Liver (tissue), 10 donors: ENCODE measurements at places on chromosomes 12 and 14.

GRCh38 chr14:100056964-100057795 is 8.0 kb upstream of the EVL start:
- no peak for DNase-seq

GRCh38 chr12:15538881-15539280 is 216.6 kb downstream of the PTPRO start:
- no peak for DNase-seq

DNA sequence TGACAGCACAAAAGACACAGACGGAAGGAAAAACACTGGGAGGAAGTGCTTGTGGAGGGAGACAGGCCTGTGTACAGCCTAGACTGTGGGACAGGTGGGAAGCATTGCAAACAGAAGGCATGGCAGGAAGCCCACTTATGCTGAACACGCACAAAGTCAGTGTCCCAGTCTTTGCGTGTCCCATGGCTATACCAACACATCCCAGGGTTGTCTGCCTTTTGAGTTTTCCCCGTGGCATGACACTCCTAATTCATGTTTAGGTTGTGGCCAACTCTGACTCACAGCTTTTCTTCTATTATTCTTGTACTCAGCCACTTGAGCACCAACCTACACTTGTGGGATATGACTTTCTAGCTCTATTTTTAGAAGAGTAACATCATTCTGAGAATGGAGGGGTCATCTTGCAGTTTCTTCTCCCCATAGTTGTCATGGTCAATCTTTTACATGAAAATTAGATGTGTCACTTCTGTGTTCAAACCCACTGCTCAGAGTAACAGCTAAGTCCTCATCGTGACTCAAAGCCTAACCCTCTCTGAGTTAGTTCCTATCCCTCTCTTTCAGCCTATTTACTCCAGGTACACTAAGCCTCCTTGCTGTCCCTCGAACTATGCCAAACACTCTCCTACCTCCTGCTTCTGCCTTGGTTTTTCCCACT is 27.5 kb upstream of the JPH4 start:
- DNase-seq = no peak

DNA sequence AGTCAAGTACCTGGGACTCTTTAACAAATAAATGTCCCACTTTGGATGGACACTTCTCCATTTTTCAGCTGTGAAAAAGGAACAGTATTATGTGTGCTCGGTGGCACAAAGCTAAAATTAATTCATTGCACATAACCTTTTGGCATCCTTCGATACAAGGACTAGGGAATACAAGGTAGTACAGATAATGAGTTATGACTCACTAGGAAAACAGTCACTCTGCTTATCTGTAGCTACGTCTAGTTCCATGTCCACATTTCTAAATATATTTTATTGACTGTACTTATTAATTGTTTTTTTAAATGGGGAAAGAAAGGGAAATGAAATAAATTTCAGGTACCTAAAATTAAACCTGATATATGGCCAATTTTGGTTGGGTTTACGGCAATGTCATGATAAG is 35.2 kb upstream of the RIC8B start:
- DNase-seq = no peak

DNA sequence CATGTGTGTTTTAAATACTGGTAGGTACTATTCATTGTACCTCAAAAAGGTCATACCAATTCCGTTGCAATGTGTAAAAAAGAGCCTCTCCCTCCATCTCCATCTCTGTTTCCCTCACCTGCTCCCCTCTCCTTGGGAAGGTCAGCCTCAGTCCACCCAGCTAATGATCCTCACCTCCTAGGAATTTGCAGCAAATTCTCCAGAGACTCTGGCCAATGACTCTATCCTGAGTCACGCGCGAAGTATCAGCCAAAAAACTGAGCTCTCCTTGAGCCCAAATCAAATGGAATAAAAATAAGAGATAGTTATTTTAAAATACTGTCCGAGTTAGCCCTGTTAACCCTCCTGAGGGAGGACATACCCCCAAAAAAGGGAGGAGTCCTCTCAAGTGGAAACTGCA is 148.4 kb downstream of the DPF3 start:
- no peak for DNase-seq

GRCh38 chr12:124361996-124362395 is 67.1 kb downstream of the RFLNA start:
- DNase-seq = no peak

GRCh38 chr14:100640471-100641273 is 53.5 kb upstream of the BEGAIN start:
- DNase-seq = no peak

GRCh38 chr12:70002097-70002911 is 177.3 kb downstream of the MYRFL start:
- DNase-seq = no peak

DNA sequence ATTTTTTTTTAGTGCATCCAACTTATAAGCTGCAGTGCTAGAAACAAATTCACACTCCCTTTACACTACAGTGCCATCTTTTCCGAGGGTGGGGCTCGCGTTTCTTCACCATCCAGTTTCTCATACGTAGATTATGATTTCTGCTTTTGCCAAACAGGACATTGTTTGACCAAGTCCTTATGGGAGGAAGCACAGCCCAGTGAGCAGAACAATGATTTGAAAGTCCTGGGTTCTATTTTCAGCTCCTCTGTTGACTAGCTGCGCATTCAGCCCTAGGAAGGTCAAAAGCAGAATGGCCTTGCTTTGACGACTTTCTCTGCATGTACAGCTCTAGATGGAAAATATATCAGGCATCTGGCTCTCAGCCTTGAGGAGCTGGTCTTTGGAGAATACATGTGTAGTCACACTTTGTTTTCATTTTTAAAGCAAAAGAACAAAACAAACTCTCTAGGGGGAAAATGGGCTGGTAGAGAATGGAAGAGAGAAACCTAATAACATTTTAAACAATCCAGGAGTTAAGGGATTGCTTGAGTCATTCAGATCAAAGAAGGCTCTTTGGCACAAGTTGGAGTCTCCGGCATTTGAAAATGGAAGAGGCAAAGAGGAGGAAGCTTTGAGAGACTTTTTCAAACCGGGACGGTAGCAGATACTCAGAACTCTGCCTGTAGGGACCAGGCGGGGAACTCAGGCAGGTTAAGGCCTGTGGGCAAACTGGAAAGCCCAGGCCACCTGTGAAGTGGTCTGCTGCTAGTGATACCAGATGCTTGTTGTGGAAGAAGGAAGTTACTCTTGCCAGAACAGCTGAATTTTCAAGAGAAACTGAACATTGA is 257.3 kb upstream of the PLEKHG7 start:
- DNase-seq = no peak

DNA sequence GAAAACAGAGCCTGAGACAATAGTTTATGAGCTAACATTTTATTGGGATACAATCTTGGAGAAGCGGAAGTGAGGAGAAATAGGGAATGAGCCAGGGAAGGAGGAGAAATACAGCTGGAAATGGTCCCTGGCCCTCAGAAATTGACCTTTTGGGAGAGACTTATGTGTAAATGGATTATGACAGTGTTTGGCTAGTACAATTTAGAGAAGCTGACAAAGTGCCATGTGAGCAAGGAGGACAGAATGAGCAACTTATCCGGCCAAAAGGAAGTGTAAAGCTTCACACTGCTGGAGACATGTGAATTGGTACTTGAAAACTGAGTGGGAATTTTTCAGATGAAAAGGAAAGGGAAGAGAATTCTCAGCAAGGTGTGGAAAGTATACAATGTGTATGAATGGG is 2.9 kb downstream of the GLIPR1 start:
- DNase-seq = no peak

GRCh38 chr14:92847278-92847677 is 53.2 kb downstream of the GOLGA5 start:
- DNase-seq = no peak

GRCh38 chr14:52352061-52352491 is 38.0 kb downstream of the PTGER2 start:
- no peak for DNase-seq

DNA sequence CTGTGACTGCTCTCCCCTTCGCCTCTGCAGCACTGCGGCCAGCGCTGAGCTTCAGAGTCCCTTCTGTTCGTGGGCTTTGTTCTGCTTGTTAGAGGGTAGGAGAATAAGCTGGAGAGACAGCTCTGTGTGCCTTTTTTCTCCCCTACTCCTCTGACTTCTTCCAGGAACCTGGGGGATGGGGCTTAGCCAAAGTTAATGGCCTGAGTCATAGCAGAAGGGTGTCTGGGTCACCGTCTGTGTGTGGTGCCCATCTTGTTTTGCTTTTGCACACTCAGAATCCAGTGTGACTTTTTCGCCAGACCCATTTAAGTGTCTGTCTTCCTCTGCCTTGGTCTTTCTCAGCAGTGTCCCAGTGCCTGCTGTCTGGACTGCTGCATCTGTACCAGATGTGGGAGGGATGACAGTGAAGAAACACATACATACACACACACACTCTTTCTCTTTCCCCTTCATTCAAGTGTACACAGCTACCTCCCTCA is 3.0 kb downstream of the KIF5A start:
- DNase-seq = no peak

DNA sequence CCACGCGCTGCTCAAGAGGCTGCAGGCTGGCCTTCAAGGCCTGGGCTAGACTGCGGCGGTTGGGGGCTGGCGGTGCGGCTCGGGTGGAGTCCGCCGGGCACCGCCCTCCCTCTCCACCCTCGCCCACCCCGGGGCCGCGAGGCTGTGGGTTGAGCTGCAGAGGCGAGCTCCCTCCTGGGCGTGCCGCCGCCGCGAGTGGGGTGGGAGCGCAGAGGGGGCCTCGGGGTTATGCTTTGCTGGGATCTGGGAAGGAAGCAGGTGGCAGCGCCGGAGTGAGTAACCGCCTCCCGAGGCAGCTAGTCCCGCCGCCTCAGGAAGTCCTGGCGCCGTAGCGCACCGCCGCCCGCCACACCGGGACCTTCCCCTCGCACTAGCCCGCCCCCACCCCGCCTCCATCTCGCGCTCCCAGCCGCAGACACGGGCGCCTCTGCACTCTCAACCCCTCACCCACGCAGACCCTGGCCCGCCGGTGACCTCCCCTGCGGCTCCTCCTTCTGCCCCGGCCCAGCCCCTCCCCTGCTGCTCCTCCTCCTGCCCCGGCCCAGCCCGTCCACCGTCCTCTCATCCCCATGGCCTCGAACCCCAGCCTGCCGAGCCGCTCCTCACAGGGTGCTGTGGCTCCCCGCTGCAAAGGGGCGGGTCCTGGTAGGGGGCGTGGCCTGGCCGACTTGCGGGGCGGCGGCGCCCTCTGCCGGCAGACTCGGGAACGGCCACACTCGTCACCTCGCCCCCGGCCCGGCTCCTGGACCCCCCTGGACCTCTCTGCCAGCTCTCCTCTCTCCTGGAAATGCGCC is 16.6 kb downstream of the TAMALIN start:
- DNase-seq = peak; percentile 90

DNA sequence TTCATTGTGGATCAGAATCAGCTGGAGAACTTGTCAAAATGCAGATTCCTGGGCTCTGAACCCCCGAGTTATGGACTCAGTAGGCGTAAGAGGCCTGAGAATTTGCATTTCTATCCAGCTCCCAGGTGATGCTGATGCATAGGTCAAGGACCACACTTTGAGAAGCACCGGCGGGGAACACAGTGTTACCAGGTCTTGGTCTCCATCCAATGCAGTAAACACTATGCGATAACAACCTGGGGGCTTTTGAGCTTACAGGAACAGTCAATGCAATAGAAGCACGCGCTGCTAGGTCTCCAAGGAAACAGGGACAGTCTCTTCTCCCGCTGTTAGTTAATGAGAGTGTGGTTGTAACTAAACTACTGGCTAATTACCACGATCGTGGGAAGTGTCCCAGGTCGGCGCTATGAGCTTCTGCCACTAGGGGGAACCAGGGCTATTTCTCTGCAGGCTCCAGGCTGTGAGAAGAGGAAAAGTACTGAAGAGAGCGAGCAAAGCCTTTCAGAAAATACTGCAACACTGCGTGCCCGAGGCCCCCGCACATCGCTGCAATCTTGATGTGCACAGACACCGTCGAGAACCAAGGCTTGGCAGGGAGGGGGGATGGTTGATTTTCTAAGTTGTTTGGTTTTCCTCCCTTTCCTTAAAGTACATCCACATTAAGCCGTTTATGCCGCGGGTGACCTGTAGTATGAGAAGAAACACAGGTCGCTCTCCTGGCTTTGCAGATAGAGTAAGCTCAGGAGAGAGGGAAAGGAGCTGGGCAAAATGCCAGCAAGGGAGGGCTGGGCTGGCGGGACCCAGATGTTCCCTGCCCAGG is 52.0 kb upstream of the KCNA1 start:
- peak; percentile 68 for DNase-seq

- DNase-seq = no peak
Measured at GRCh38 chr14:51318813-51319597, 79.0 kb downstream of the TMX1 start.

- no peak for DNase-seq
Measured at GRCh38 chr14:90839024-90839888, 23.0 kb upstream of the TTC7B start.

DNA sequence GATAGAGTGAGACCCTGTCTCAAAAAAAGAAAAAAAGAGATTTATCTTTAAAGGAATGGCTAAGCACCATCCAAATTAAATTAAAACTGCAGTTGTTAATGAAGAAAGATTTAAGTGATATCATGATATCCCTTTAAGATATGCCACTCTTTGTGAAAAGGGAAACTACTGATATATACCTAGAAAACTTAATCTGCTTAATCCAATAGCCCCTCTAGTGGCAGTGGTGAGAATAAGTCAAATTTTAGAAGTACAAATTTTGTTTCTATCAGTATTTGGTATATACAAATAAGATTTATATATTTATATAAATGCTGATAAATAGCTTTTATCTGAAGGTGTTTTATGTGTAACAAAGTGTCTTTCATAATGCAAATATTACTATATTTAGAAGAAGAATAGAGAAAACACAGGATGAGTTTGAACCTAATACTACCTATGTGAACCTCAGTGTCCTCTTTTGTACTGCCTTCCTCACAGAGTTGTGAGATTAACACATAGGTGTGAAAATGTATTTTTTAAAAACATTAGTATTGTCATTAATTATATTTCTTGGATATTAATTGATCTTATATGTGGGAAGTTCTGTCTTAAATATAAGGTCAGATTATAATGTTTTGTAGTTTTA is 51.4 kb upstream of the GARIN2 start:
- DNase-seq = no peak

GRCh38 chr12:45773747-45774146 is 44.2 kb downstream of the ARID2 start:
- no peak for DNase-seq

DNA sequence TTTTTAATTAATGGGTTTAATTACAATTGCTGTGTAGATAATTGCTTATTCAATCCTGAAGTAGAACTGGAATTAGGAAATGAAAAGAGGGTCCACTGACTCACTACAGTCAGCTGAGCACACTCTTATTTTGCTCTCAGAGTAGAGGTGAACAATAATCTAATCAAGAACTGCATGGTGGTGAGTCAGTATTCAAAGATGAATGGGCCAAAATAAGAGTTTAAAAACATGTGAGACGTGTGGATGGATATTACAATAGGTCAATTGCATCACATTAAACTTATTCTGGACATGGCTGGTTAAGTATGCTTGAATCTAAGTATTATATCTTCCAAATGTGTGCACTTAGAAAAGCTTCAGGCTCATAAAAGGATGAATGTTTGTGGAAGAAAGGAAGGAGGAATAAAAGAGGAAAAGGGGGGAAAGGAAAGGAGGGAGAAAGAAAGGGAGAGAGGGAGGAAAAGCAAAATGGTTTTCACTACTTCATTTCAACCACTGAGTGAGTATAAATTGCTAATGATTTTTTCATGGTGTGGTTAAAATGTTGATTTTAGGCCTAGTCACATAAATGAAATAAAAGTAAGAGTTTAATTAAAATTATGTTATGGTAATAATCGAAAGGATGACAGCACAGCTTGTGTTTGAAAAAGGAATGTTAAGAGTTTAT is 27.0 kb upstream of the EEA1 start:
- DNase-seq = no peak

GRCh38 chr14:67395876-67396189 is 16.1 kb downstream of the PLEK2 start:
- no peak for DNase-seq
